Activated CD4-positive, alpha-beta T cell treated with anti-CD3 and anti-CD28 coated beads, Interleukin-2, amount 50 U/mL, for 24 hours (primary cell): ENCODE measurements at places on chromosomes 6 and 20.

DNA sequence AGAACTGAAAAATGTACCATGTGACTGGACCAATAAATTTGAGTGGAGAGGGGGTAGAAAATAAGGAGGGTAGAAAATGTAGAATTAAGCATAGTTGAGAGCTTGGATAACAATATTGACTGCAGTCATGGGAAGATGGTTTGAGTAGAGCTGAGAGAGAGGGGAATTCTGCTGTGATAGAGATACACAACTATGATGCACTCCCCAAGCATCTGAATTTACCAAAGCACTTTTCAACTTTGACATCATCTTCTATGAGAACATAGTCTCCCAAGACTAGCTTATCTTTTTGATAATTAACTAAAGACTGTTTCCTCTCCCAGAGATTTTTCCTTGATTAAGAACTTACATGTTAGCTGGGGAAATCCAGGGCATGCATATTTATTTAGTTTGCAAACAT lies 103.1 kb downstream of the TNFRSF21 start:
- no peak for DNase-seq

DNA sequence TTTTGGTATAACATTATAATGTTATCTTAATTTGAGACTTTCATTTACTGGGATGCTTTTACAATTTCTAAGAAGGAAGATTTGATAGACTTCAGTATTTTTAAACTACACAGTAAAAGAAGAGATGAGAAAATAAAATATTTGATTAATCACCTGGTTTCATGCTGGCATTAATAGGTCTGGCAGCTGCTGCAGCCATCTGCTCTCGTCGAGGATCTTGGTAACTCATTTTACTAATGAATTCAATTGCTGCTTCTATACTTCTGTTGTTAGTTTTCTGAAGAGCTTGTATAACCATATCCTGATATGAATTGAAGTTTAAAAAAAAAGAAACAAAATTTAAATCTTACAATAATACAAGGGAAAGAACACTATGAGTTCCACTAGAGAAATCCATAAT lies 23.0 kb downstream of the LATS1 start:
- DNase-seq = no peak

GRCh38 chr6:147222160-147222838 lies 18.1 kb downstream of the STXBP5 start:
- DNase-seq = no peak

DNA sequence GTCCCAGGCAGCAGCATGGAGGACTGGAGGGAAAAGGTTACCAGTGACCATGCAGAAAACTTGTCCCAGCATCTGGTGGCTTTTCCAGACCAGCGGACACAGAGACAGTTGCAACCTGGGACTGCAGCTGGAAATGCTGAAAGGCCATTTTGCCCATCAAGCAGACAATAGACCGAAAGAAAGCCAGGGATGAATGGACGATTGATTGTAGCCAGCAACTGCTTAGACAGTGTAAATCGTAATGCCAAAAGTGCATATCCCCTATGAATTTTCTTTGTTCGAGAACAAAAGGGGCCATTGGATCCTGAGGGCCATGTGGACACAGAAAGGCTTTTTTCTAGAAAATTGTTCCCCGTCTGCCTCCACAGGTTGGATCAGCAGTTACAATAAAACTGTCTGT lies 115.7 kb downstream of the MBOAT1 start:
- DNase-seq = no peak

DNA sequence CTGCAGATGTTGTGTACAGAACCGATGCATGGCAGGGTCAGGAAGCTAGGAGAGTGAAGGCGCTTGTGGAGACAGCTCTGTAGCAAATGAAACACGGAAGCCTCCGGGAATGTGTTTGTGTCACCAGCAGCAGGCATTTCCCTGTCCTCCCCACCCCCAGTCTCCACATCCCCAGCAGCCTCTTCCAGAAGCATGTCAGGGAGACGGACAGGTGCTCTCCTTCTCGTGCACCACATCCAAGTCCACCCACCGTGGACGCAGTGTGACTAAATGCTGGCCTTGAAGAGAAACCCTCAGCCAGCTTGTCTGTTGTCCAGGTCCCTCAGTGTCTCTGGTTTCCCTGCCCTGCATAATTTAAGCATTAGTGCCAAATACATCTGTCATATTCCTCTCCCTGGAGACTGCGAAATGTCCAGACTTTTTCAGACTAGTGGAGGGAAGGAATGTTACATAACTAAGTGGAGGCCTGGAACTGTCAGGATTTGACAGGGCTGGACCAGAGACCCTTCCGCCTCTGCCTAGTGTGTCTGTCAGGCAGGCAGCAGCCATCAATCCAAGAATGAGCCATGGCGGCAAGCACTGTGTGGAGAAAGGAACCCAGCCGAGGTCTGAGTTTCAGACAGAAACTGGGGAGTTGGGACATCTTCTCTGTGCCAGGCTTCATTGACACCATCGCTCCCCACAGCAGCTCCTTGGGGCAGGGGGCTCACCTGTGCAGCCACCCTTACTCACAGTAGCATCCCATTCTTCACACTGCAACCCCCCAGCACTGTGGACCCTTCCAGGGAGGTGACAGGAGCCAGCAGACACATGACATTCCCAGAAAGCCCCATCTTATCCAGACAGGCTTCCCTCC lies 26.6 kb upstream of the PI16 start:
- DNase-seq = no peak

DNA sequence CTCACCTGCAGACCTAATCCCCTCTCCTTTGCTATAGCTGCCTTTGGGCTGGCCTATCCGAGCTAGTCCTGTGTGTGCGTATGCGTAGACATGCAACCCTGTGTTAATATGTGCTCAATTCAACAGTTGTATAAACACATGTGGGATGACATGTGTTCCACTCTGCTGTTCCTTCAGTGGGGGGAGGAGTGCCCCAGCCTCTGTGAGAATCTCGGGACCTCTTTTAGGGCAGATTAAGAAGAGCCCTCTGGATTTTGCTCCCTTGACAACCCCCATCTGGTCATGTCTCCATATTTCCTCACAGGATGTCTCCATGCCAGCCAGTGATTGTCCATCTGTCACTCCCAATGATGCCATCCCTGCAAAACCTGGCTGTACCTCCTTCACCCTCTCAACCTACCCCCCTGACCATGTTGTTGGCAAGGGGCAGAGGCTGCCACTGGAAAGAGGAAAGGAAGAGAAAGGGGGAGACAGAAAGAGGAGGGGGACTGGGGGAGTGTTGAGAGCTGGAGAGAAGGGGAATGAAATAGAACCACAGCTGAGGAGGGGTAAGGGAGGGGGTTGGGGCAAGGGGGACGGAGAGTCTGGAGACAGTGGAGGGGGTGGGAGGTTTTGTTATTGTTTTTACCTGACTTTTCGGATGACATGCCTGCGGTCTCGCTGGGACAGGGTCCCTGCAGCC lies 417 bp downstream of the PRRT1 start:
- no peak for DNase-seq

GRCh38 chr6:74867291-74867690 lies 338.6 kb downstream of the COL12A1 start:
- DNase-seq = no peak

GRCh38 chr6:158938811-158939254 lies 61.2 kb downstream of the RSPH3 start:
- DNase-seq = no peak

DNA sequence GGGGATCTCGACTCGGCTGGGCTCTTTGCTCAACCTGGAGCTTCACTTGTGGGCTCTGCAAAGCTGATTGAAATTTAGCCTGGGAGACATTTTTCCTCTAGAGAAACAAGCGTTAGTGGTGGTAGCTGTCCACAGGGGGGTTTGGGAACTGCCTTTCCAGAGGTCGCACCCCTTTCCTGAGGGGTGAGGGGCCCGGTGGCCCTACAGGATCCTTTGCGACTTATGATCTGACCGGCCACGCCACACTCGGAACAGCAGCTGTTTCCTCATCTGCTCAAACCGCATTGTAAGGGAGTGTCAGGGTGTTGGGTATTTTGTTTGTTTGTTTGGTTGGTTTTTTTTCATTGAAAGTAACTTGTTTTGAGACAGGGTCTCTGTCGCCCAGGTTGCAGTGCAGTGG lies 21.0 kb downstream of the PNLDC1 start:
- no peak for DNase-seq

DNA sequence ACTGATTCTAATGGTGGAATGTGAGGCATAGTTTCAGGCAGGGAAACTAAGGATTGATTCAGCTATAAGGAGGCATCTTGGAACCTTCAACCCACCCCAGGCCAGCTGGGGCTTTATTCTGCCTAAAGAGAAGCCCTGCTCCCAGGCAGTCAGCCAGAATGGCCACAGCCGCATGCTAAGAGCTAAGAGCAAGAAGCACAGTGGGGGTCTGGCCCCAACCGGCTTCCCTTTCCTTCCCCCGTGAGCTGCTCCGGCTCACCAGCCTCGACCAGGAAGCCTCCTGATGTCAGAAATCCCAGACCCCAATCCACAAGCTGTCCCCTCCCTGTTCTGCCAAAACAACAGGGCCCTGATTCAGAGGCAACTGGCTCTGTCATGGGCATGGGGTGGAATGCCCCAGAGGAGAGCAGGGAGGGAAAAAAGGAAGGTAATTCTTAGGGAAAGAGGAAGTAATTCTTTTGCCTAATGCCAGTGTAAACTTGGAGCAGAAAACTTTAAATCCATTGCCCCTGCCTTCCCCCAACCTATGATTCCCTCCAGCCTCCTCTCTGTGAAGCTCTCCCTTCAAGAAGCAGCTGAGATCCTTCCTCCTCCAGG lies 6.9 kb downstream of the GRM4 start:
- DNase-seq = no peak

- no peak for DNase-seq
Measured at GRCh38 chr6:109087661-109088264, 6.9 kb downstream of the SESN1 start.

- DNase-seq = no peak
Measured at GRCh38 chr6:26222571-26222970, 135.3 kb downstream of the HFE start.

DNA sequence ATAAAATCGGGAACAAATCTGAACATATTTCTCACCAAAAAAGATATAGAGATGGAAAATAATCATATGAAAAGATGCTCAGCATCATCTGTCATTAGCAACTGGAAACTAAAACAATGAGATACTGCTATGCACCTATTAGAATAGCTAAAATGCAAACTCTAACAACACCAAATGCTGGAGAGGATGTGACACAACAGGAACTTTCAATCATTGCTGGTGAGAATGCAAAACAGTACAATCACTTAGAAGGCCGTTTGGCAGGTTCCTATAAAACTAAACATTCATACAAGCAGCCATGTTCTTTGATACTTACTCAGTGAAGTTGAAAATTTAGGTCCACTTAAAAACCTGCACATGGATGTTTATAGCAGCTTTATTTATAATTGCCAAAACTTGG lies 67.0 kb downstream of the FAM50B start:
- DNase-seq = no peak
